ENCODE measurements at places on chromosomes 7 and 10.

DNA sequence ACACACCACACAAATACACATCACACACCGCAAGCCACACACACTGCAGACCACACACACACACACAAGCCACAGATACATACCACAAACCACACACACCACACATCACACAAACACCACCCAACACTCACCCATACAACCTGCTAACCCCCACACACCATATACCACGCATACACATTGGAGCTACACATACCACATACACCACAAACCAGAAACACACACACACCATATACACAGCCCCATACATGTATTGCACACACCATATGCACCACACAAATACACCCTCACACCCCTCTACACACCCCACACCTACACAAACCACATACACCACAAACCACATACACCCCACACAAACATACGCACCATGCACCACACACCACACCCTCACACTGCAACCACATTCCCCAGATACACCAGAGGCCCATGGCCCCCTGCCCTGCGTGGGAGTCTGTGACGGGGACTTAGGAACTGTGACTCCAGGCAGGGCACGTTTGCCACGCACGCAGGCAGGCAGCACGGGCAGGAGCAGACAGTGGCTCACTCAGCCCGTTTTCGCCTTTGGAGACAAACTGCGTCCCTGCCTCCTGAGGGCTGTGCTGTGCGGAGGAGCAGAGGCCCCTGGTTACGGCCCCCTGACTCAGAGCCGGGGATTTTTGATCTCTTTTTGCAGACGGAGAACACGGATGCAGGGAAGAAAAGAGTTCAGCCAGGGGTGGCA lies 52.6 kb downstream of the TMEM209 start:
- DNase-seq, result no peak

DNA sequence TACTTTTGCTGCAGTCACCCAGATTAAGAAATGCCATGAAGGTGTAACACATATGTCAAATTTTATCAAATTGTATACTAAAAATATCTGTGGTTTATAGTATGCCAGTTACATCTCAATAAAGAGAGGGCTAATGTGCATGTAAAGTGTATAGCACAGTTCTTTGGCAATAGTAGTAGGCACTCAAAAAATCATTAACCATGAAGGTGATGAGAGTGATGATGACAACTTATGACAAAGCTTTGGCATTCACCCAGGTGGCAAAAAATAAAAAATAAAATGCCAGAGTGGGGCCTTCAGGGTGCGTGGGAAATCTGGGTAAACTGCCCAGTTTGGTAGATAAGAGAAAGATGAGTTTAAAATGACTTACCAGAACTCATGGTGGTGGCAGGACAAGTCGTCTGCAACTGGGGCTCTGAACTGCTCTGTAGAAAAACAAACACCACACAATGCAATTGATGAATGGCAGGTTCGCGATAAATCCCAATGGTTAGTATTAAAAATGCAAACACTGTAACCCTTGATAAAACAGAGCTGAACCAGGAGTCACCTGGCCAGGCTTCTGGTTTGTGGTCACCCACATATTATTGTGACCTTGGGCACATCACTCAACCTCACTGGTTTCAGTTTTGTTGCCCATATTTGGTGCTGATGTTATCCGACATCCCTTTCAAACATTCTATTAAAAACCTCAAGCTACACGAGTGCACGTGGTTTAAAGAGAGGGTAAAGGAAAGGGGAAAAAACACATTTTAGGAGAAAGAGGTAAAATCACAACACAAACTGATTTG lies 120.2 kb downstream of the SORBS1 start:
- DNase-seq, result no peak

GRCh38 chr10:125060482-125060825 lies 99.9 kb downstream of the CTBP2 start:
- DNase-seq, result peak; percentile 56

- peak; percentile 71 for DNase-seq
Measured at GRCh38 chr7:38335492-38336147, 62.2 kb upstream of the TARP start.

- no peak for DNase-seq
Measured at GRCh38 chr10:775245-776075, 86.0 kb upstream of the DIP2C start.

DNA sequence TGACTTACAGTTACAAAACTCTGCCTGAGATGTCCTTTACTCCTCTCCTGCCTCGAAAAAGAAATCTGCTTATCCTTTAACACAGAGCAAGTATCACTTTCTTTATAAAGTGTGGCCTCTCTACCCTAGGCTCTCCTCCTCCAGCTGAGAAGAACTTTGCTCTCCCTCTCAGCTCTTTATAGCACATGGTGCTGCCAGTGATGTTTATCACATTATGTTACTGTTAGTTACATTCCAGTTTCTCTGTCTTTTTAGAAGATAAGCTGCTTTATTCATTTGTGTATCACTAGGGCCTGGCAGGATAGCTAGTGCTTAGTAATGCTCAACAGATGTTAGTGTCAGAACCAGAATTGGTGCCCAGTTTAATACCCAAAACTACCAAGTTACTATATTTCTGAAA lies 41.1 kb upstream of the TMEM229A start:
- no peak for DNase-seq

DNA sequence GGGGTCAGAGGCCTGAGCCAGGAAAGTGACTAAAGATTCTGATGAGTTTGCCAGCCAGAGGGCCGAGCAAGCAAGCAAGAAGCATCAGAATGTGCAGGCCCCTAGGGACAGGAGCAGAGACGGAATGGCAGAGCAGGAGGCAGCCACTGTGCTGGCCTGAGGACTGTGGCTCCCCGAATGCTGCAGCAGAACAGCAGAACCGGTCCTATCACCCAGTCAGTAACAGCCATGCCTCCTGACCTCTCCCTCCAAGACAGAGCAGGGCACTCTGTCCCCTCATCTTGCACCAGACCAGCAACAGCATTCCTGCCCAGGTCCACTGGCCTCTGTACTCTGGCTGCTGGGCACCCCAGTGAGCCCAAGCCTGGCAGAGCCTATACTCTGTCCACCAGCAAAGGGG lies 85.9 kb downstream of the ARHGAP22 start:
- no peak for DNase-seq

All from AG09319 (cell line).